ENCODE measurements at places on chromosomes 3 and 15.
A peak's percentile ranks its signal among the peaks of the same experiment; 100 is the strongest.

DNA sequence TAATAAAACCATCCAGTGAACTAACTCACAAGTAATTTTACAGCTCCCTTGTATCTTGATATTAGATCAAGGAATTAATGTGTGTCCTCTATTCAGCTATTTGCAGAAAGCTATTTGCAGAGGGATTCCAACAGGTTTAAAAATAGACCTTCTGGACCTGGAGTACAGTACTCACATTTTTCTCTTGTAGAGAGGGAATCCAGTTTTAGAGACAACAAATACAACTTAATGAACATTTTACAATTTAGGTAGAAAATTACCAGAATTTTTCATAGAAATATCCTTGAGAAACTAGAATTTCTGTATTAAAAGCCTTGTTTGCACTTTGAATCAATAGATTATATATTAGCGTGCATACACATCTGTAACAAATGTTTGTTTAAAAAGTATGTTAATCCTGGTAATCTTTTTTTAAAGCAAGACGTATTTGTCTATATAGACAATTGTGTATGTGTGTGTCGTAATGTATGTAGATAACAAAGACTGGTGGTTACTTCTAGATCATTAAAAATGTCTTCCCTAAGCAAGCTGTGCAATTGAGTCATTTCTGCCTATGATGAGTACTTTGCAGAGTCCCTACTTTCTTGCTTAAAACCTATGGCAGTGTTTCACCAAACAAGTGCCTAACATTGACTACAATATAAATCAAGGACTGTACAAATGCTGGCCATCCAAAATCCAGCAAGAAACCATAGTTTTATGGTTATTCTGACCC is 57.9 kb downstream of the PPP2R3A start:
- DNase-seq: no peak

- no peak for DNase-seq
Measured at GRCh38 chr3:44016818-44017217, 224.9 kb upstream of the TOPAZ1 start.

- no peak for DNase-seq
Measured at GRCh38 chr3:181933052-181933618, 221.4 kb downstream of the SOX2 start.

GRCh38 chr15:69857686-69858391 is 239.9 kb downstream of the TLE3 start:
- DNase-seq: peak; percentile 53

DNA sequence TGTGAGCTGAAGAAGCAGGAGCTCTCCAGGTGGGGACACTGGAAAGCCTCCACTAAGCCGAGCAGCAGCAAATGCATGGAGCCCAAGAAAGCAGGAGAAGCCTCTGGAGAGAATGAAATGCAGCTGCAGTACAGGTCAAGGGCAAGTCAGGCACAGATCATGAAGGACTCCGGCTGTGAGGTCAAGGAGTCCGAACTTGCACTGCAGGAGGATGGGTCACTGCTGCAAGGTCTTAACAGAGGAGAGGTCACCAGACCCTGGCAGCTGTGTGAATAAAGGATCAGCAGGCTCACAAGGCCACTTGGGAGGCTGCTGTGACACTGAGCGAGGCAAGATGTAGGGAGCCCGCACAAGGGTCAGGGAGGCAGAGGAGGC is 24.7 kb upstream of the SLC41A3 start:
- DNase-seq: no peak

GRCh38 chr3:44444896-44445691 is 32.4 kb downstream of the ZNF445 start:
- DNase-seq: no peak
